ENCODE measurements at places on chromosomes 12 and 14.

GRCh38 chr14:101027966-101028365, 124.4 kb upstream of the RTL1 start:
- DNase-seq: peak; percentile 64

DNA sequence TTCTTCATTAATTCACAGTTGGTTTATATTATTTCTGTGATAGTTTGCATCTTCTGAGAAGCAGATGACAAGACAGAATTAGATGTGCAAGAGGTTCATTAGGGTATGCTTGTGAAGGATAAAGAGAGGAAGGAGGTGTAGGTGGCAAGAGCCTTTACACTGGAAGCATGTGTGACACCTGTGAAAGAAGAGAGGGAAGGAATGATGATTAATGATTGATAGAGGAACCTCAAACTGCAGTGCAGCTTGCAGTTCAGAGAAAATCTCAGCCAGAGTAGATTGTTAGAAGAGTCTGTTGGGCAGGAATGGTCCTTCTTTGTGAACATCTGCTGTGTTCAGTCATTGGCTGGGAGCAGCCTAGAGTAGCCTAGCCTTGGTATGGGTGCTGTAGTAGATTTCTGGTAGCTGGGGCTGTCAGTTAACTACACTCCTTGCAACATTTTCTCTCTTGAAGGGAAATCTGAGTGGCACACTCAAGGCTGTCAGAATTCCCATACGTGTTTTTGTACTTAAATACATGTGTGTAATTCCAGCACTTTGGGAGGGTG, 9.0 kb downstream of the RCOR1 start:
- DNase-seq: no peak

DNA sequence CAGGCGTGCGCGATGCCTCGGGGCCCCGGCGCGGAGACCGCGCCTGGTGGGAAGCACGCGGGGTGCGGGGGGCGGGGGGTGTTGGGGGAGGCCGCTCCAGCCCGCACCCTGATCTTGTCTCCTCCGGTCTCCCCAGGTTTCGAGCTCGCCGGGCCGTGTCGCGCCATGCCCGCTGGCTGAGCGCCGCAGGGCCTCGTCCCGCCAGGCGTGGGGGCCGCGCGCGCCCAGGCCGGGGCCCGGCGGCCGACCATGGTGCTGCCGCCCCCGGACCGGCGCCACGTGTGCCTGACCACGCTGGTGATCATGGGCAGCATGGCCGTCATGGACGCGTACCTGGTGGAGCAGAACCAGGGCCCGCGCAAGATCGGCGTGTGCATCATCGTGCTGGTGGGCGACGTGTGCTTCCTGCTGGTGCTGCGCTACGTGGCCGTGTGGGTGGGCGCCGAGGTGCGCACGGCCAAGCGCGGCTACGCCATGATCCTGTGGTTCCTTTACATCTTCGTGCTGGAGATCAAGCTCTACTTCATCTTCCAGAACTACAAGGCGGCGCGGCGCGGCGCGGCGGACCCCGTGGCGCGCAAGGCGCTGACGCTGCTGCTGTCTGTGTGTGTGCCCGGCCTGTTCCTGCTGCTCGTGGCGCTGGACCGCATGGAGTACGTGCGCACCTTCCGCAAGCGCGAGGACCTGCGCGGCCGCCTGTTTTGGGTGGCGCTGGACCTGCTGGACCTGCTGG, 2.4 kb downstream of the TMEM121 start:
- peak; percentile 82 for DNase-seq

- no peak for DNase-seq
These were observed 148.2 kb upstream of the NAV3 start for GRCh38 chr12:77682488-77682887.

DNA sequence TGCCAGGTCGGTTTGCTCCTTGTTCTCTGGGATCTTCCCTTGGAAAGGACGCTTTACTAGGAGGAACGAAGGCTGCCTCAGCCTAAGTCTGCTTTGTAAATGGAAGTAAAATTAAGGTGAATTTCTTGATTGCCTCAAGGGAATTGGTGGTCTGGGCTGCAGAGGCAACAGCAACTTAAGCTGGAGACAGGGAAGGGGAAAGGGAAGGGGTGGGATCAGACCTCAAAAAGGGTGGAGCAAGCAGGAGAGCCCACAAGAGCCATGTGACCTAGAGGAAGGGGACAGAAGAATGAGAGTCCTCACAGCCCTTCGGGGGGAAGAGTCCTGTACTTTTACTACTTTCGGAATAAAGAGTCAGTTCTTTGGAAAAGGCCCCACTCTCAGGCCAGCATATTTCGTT, 147.9 kb downstream of the PPM1H start:
- DNase-seq: no peak

DNA sequence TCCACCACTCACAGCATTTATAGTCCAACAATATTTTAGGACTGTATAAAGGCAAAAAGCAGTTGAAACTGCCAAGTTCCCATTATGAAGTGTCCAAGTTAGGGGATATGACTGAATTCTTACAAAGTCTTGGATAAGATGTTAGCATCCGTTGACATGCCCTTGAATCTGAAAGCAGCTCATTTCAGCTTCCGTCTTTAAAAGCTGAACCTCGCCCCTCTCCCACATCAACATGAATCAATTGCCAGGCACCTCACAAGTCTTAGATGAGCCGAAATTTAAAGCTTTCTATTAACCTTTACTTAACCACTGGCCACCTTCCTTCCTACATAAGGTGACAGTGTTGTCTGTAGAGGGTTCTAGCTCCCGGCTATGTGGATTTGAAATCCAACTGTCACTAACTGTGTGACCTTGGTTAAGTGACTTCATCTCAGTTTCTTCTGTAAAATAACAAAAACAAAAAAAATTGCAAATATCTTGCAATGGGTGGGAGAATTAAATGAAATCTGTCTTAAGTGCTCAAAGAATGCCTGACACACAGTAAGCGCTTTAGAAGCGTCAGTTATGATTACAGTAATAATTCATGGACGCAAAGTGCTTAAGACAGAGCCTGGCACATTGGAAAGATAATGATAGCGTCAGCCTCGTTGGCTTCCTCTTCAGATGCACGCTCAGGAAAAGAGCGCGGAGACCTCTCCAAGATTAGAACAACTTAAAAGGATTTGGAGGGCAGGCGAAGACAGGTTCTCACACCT, 1.2 kb downstream of the PPP1CC start:
- DNase-seq: no peak

- DNase-seq: no peak
These were observed 59.9 kb downstream of the SETD3 start for GRCh38 chr14:99420711-99421110.
